ENCODE measurements at places on chromosomes 1 and 21.

- peak; percentile 55 for DNase-seq
Measured at GRCh38 chr1:28313702-28314546, 14.9 kb upstream of the MED18 start.

- DNase-seq: no peak
Measured at GRCh38 chr1:4741876-4742423, 87.5 kb downstream of the AJAP1 start.

GRCh38 chr1:156386134-156386901, 17.3 kb downstream of the RHBG start:
- DNase-seq: no peak

- no peak for DNase-seq
Measured at GRCh38 chr1:156429313-156430060, 60.5 kb downstream of the RHBG start.

DNA sequence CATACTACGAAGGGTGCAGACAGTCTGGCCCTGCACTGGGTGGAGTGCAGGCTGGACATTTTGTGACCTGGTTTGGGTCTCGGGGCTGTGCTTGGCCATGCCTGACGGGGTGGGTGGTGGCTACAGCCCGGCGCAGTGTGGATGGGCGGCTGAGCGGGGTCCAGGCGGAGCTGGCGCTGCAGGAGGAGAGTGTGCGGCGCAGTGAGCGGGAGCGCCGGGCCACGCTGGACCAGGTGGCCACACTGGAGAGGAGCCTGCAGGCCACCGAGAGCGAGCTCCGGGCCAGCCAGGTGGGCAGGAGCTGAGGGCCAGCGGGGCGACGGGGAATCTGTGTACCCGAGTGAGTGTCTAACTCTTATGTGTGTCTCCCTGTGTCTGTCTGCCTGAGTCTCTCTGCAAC, 14.1 kb downstream of the MFAP2 start:
- DNase-seq: no peak

GRCh38 chr1:31155216-31155806, 84.4 kb downstream of the NKAIN1 start:
- DNase-seq: peak; percentile 14

- no peak for DNase-seq
Measured at GRCh38 chr1:56478734-56479133, 100.6 kb downstream of the PLPP3 start.

GRCh38 chr21:35086357-35086756, 37.3 kb upstream of the RUNX1 start:
- no peak for DNase-seq

DNA sequence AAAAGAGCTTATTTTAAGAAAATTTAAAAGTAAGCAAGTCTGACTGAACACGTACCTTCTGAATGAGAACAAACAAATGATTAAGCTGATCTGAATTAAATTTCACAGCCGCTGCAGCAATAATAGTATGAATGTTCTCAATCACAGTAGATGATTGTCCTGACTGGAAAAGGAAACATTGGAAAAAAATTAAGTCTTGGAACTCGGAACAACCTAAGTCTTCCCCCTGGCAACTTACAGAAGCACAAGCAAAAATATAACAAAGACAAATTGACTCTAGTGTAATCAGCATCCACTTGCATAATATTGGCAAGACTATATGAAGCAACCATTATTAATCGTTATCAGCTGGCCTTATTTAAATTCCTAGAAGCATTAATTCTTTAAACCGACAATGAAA, 60.5 kb downstream of the USP24 start:
- no peak for DNase-seq

DNA sequence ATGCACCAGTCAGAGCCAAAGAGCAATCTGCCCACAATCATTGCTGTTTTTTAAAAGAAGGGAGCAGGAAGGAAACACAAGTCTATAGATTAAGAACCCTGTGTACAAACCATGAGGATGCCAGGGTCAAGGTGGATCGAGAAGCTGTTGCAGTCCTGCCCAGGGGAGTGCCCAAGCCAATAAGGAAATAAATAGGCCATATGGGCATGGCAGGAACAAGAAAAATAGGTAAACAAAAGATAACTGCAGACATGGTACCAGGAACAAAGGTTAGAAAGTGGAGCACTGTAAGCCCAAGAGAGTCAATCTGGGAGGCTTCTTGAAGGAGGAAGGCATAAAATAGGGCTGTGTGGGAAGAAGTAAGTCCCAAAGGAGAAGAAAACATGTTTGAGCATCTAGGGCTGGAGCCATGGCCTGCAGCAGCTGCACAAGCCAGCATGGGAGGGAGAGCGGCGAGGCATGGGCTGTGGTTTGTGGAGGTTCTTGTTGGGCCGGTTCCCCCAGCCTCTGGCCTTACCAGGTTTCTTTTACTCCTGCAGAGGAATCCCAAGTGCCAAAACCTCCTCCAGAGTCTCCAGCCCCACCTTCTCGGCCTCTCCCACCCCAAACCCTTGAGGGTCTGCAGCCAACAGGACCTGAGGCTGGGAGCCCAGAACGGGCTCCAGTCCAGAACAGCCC, 13.6 kb downstream of the INAVA start:
- DNase-seq: no peak

- no peak for DNase-seq
Measured at GRCh38 chr21:39972471-39972870, 105.2 kb downstream of the PCP4 start.

- DNase-seq: no peak
Measured at GRCh38 chr1:35901235-35901634, 18.2 kb downstream of the AGO1 start.

All from CD4-positive, alpha-beta T cell (primary cell).